ENCODE measurements at places on chromosomes 16 and 17.

DNA sequence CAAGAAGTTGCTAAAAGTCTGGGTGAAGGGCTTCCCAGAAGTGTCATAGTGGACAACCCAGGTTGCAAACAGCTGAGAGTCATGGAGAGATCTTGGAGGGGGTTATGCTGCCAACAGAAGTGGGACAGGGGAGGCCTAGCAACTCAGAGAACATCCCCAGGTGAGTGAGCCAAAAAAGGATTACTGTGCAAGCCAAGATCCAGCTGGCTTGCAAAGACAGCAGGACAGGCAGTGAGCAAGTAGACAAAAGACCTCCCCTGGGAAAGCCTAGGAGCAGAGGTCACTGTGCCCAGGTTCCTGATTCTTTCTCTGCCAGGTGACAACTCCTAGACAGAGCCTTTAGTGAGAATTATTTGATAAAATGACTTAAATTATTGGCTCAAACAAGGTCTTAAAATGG lies 9.5 kb upstream of the LONP2 start:
- no peak for DNase-seq

- DNase-seq, result no peak
Observed at GRCh38 chr17:57243171-57243622, 13.1 kb upstream of the MSI2 start.

GRCh38 chr16:17474037-17474436 lies 3.3 kb upstream of the XYLT1 start:
- DNase-seq, result no peak

DNA sequence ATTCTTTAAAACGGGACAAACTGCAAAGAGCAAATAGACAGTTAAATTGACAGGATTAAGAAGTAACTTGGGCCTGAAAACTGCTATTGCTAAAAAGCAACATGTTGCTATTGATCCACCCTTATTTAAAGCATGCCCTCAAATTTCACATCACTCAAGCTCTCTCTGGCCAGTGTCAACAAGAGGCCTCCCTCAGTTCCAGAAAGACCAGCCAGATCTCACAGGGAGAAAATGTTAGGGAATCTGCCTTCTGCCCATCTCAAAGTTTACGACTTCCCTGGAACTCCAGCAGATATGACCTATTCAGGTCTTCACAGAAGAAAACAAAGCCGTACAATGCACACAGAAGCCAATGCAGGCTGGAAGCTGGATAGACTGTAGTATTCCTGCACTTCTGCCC lies 8.9 kb downstream of the CFAP20 start:
- no peak for DNase-seq

DNA sequence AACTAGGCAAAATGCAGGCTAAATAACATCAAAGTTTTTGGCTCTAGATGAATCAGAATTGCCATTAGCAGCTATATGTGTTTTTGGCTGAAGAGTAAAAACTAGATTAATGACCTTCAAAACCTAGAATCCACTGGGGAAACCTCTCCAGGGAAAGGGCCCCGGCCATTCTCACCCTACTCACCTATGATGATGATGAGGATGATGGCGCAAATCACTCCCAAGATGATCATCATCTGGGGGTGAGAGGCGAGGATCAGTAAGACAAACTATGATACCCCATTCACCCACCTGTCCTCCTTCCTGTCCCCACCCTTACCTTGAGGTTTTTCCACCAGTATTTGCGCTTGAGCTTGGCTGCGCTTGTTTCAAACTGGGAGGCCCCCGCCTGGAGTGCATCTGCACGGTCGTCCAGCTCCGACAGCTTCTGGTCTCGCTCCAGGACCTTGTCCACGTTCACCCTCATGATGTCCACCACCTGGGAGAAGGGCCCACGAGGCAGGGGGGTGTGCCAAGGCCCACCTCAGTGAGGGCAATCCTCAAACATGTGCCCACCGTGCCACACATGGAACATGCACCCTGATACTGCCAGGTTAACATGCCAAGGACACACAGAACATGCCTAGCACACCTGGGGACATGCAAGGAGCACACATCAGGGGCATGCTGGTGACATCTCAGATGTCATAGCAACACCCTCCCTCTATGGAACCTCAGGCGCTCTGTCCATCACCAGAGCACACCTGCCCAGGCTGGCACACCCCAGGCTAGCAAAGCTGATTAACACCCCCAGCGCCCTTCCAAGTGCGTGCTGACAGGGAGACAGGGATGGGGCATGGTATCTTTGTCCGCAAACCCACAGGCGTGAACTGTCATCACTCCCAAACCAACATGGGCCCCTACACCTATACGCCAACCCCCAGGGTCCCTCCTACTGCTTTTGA lies 1.2 kb downstream of the VAMP2 start:
- DNase-seq, result no peak

GRCh38 chr16:4511441-4512082 lies 27.0 kb downstream of the CDIP1 start:
- no peak for DNase-seq

DNA sequence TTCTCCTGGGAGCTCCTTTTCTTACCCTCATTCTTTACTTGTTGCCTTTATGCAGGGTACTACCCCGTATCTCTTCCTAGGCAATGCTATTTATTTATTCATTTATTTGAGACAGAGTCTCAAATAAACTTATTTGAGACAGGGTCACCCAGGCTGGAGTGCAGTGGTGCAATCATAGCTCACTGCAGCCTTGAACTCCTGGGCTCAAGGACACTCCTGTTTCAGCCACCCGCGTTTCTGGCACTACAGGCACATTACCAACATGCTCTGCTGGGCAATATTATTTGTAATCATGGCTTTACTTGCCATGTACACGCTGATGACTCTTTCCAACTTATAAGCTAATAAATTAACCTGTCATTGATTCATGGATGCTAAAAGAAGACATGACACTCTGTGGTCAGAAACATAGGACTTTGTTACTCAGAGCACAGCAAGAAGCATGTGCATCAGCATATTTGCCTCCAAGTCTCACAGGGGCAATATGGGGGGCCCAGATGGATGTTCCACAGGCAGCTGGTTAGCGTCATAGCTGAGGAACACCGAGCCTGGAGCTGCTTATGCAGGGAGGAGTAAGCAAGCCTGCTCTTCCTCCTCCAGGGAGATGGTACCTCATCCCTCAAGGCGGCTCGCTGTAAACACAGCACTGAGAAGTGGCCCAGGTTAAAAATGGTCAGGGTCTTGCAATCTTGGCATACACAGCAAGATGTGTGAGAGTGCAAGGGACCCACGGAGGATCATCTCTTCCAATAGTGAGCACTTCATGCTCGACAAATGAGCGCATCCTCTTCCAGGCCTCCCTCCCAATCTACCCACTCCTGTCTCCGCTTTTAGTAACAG lies 4.2 kb upstream of the LRRC75A start:
- no peak for DNase-seq

DNA sequence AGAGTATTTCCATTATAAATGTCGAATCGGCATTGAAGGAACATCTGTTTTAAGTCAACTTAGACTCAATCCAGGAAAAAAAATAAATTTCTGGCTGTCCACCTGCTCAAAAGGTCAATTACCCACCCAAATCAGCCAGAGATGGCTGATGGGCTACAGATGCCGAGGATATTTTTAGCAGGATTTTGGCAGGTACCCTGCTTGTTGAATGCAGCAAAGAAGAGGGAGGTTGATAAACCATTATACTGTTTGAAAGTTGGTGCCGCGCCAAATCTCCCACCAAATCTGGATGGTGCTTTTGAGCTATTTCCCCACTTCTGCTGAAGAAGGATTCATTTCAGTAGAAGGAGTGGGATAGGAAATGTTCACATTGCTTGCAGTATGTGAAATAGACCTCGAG lies 537.7 kb downstream of the MAF start:
- DNase-seq, result no peak

- DNase-seq, result no peak
Observed at GRCh38 chr16:73886426-73886825, 410.2 kb upstream of the PSMD7 start.

DNA sequence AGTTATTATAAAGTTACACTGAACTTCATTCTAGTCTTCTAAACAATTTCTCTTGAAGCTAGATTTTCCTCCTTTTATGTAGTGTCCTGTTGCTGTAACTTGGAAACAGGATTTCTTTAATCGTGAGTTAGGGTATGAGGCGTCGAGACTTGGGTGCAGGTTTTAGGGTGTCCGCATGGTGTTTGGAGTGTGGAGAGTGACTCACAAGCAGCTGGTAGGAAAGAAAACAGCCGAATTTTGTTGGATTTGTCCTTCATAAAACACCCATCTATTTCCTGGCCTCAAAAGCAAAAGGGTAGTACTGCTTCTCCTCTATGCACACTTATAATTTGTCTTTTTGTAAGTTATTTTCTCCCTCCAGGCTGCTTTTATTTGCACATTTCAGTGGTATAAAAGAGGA lies 1.6 kb downstream of the RPTOR start:
- no peak for DNase-seq

GRCh38 chr17:41547921-41548843 lies 20.1 kb upstream of the KRT19 start:
- peak; percentile 79 for DNase-seq

DNA sequence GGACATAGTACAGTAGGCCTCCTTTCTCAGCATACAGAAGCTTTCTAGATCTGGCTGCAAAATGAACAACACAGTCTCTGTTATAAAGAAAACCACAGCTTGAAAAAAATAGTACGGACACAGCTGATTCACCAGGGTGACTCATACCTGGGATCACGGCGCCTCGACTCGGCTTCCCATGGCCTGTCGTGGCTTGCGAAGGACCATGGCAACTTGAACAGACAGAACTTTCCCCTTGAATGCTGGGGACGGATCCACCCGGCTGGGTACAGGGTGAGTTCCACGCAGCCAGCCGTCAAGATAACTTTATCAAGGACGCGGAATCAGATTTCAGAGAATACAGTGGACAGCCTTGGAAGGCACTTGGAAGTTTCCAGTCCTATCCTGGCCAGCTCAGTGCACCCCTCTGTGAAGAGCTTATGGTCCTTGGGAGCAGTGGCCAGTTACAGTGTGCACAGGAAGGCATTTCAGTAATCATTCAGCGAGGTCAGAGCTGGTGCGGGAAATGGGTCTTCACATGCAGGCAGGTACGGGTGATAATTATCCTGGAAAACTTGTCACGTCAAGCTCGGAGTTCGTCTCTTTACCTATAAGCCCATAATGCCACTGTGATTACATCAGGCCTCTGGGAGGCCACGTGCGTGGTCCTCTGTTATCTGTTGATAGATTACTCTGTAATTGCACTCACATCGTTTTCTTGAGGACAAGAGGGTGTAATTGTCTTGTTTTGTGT lies 57.9 kb upstream of the MAF start:
- DNase-seq, result no peak

DNA sequence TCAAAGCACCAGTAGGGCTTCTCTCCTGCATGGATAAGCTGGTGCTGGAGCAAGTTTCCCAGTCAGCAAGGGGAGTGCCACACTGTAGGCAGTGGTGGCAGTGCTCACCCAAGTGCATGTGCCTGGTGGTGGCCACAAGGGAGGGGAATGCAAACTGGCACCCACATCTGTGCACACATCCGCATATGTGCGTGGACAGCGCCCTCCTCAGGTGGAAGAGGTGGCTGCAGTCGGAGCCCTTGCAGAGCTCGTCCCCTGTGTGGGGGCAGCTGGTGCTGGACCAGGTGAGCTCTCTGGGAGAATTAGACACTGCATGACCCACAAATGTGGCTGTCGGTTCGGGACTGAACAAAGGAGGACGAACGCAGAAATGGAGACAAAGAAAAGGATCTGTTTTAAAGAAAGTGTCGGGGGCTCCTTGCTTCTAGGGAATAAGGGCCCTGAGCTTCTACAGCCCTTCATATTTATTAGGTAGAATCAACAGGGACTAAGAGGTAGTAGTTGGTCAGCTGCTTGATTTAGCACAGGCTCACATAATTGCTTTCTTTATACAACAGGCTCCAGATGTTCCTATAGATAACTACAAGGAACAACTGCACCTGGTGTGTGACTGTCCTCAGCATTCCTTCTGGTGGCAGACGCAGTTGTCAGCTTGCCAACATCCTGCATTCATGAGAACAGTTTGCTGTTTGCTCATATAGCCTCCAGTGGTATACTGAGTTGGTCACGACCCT lies 5.3 kb upstream of the ZNF689 start:
- no peak for DNase-seq

- no peak for DNase-seq
Observed at GRCh38 chr17:20091174-20092029, 82.2 kb downstream of the SPECC1 start.

DNA sequence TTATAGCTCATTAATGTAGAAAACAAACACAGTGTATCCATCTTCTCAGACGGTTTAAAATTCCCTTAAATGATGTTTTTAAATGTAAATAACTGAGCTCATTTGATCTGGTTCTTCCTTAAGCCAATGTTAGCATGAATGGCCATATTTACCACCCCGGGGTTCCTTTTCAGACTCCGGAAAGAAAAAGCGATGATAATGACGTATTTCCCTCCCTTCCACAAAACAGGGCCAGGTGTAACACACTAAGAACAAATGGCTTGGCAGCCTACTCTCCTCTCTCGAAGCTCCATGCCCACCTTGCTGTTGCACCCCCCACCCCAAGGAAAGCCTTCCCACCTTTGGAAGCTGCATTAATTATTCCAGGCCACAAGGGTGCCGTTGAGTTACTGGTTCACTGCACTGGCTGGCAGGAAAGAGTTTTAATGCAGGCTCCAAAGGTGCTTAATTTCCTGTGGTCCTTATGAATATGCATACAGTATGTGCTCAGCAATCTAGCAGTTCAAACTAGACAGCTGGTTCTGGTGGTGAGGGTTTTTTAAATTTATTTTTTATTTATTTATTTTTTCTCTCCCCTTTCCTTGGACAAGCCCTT lies 378.9 kb downstream of the WWOX start:
- no peak for DNase-seq

- DNase-seq, result peak; percentile 87
Observed at GRCh38 chr16:86566601-86566965, at the start of gene FOXC2. Gene FOXC2, plus strand, starts transcription at chr16:86566829. Its CDS starts 507 bp downstream, at chr16:86567336.

DNA sequence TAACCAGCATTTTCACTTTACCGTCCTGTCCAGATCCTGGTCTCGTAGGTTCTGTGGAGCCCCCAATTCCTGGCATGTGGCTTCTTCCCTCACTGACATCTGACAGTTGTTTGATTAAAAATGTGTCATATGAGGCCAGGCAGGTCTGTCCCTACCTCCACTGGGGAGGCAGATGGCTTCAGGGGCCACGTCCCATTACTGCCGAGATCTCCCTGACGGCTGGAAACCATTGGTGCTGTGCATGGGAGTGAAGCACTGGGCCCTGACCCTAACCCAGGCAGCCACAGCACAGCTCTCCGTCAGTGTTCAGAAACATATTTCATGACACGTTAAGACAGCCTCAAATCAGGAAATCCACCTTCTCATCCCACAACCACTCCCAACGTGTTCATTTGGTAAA lies 77.5 kb downstream of the GNAO1 start:
- DNase-seq, result peak; percentile 36

DNA sequence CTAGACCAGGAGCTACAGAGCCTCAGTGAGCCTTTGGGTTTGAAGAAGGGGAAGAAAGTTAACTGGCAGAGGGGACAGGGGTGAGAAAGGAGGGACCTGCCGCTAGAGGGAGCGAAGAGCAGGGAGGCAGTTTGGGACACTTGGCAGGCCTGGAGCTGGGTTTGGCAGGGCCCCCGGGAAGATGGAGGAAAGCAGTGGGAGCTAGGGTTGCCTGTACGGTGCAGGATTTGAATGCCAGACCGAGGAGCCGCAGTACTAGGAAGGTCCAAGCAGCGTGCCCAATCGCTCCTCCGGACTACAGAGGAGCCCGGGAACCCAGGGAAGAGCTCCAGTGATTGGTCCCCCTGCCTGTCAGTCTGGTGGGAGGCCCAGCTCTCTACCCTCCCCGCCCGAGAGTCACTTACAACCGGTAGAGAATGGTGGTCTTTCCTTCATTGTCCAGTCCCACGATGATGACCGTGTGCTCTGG lies 1.3 kb downstream of the ARL5C start:
- peak; percentile 92 for DNase-seq

Data from cardiac septum (tissue), 1 donor.